ENCODE measurements at places on chromosomes 2 and 18.

GRCh38 chr2:932320-933115 is 18.1 kb upstream of the SNTG2 start:
- DNase-seq, result no peak

DNA sequence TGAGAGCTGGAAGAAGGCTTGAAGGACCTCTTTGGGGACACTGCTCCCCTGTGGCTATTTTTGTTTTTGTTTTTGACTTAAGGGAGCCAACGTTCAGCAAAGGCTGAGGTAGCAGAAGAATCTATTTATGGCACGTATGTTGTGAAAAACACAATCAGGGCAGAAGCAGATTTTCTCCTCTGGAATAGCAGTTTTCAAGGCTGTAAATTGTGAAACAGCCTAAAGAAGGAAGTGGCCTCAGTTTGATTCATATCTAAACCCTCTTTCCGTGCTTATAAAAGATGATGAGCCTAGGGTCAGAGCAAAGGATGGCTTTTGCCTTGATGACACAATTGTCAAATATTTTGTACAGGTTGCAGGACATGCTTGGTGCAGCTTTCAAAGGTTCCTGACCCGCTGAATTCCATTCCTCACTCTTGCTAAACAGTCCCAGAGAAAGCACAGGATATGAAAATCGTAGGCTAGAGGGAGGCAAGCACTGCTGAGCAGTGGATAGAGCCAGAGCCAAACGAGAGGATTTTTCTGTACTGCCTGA is 106.2 kb upstream of the DLX2 start:
- DNase-seq, result peak; percentile 52

DNA sequence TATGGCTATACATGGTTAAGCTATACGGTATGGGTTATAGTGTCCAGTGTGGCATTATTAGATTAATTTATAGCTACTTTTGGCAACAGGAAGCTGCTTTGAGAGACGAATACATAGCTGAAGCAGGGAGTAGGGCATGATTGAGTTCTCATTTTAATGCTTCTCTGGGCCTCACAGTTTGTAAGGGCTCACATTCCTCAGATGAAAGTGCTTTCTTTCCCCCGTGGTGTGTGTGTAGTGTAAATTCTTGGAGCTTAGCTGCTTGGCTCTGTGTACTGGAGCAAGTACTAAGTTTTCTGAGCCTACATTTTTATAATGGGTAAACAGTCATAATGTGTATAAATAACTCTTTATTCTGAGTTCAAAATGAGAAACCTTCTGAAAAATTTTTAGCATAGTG is 173.7 kb downstream of the PTPRM start:
- no peak for DNase-seq

- no peak for DNase-seq
Measured at GRCh38 chr18:10913919-10914318, 235.4 kb downstream of the PIEZO2 start.

DNA sequence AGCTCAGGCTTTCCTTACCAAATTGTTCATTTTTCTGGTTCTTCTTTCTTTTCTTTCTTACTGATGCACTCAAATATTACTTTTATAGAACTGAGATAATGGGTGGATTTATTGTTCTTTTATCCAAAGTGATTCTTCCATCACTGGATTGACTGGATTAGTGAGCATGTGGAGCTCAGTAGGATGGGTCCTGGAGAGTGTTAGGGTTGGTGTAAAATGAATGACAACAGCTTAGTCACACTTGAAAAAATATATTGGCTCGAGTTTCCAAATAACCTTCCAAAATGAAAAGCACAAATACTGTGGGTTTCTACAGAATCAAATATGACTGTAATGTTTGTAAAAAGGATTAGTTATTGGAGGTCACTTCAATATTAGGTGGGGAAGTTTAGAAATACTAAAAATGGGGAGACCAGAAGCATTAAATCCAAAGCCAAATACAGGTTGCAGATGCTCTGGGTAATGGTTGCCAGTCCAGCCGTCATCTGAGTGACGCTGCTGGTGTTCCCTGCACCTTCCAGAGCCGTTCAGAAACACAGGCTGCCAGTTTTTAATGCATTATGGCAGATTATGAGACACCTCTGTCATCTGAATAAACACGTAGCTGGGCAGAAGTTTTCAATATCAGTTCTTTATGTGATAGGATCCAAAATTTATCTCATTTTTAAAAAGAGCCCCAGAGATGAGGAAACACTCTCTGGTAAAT is 294.8 kb upstream of the NRP2 start:
- no peak for DNase-seq
